ENCODE measurements at places on chromosomes 6 and 20.

GRCh38 chr6:169141671-169142537 lies 111.7 kb downstream of the THBS2 start:
- no peak for DNase-seq

DNA sequence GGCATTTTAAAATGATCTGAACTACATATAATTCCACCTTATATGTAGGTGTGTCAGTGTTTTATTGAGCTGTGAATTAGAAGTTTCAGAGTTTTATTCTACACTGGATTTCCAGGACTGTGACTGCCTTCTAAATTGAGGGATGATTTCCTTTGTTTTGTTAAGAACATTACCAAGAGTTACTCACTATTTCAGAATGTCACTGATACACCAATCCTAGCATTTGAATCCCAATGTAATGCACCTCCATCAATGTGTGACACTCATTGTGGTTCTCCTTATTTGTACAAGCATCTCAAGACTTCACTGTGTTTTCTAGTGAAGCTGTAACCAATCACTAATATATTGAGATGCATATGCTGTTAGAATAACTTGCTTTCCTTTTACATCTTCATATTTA lies 86.8 kb downstream of the PLCB1 start:
- DNase-seq: no peak

GRCh38 chr6:3872370-3872854 lies 23.2 kb downstream of the FAM50B start:
- no peak for DNase-seq

DNA sequence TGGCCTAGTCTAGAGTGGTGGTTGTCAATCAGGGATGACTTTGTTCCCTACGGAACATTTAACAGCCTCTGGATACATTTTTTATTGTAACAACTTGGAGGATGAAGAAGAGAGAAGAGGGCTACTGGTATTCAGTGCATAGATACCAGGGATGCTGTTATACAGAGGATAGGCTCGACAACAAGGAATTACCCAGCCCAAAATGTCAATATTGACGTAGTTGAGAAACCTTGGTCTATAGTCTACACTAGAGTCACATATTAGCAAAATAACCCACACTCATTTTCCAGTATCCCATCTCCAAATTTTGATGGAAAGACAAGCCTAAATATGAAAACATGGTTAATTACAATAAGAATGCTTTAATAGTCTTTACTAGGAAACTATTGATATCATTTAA lies 195.1 kb downstream of the PKHD1 start:
- no peak for DNase-seq

DNA sequence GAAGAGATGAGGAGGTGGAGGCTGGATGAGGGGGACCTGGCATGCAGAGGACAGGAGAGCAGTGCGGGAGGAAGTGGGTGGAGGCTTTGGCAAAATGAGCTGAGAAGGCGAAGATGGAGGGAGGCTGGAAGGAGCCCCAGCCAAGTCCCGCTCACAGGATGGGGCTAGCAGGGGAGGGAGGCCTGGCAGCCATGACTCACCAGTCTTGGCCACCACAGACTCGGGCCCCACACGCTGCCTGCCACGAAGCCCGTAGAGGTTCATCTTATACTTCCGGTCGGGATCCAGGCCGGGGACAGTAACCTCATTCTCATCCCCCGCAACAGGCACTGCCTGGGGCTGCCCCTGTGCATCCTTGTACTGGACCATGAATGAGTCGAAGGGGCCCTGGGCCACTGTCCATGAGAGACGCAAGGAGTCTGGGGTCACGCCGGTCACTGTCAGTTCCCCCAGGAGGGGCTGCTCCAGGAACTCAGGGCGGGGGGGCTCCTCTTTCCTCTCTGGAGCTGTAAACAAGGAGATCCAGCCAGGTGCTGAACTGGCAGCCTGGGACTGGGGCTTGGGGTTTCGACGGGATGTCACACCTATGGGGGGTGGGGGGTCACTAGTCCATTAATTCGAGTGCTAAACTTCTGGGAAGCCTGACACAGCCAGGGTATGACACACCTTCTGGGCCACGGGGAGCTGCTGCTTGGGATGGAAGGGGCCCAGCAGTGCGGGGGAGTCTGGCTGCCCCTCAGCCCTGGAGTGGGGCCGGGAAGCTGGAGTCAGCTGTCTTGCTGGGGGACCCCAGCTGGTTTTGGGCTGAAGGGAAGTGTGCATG lies 27.8 kb downstream of the TNXB start:
- no peak for DNase-seq

GRCh38 chr6:159800141-159800865 lies at the start of gene PNLDC1:
PNLDC1 (plus strand) TSS chr6:159800276; CDS start chr6:159800308, 32 bp downstream.
- no peak for DNase-seq

DNA sequence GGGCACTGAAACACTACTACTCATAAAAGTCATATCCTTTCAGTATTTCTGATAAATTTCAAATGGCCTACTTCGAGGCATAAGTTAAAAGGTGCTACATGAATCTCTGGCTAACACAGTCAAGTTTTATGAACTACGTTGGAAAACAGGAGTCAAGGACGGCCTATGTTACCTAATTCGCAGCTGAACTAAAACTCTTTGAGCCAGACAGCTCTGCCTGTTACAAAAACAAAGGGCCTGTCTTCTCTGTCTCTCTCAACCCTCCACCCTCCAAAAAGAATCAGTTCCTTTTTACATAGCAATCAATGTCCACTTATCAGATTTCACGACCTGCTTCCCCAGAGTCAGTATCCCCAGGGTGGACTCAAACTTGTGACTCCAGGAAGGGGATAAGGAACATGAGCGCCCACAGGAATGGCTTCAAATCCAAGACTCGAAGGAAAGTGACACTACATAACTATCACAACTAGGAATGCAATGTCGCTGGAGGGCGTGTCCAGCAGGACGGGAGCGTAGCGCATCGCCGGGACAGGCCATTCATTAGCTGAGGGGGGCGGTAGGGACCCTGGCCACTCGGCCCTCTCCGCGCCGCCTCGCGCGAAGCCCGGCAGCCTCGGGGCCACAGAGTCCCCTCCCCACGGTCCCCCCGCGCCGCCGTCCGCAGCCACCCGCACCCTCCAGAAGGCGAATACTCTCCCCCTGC lies 591 bp downstream of the IBTK start:
- no peak for DNase-seq

- DNase-seq: no peak
Observed at GRCh38 chr6:45727819-45728449, 287.7 kb downstream of the CLIC5 start.

- DNase-seq: peak; percentile 90
Observed at GRCh38 chr20:33993576-33994221, at the start of gene RALY. RALY (plus strand) TSS chr20:33993911; CDS start chr20:34072075, 78,164 bp downstream.

GRCh38 chr6:148548065-148548748 lies 198.6 kb upstream of the UST start:
- DNase-seq: no peak

DNA sequence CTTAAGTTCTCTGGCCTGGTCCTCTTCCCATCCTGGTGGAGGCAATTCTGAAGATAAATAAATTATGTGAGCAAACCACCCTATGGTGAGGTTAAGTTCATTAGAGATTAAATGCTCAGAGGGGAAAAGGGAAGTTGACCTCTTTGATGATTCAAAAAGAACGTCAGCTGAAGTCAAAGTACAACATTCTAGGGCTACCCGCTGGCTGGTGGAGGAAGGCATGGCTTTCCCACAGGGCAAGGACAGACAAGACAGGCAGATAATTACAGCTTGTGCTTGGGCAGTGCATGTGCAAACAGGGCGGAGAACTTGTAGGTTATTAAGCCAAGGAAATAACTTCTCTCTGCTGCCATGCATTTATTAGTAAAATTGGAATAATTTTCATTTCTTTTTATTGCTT lies 91.0 kb upstream of the SLC24A3 start:
- DNase-seq: no peak

DNA sequence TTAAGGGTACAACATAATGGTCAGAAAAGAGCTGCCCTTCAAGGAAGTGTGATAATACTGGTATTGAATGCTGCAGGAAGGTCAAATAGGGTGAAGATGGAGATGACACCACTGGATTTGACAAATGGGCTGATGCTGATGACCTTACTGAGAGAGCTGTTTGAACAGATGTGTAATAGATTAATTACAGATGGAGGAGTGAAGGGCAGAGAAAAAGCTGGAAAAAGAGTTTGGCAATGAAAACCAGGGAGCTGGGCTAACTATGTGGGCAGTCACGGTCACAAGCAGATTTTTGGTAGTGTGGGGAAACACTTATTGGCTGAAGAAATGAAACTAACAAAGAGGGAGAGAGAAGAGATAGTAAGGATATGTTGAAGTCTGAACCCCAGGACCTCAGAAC lies 83.6 kb upstream of the ENPP5 start:
- no peak for DNase-seq

GRCh38 chr6:154504102-154504501 lies 6.4 kb downstream of the CNKSR3 start:
- DNase-seq: no peak

DNA sequence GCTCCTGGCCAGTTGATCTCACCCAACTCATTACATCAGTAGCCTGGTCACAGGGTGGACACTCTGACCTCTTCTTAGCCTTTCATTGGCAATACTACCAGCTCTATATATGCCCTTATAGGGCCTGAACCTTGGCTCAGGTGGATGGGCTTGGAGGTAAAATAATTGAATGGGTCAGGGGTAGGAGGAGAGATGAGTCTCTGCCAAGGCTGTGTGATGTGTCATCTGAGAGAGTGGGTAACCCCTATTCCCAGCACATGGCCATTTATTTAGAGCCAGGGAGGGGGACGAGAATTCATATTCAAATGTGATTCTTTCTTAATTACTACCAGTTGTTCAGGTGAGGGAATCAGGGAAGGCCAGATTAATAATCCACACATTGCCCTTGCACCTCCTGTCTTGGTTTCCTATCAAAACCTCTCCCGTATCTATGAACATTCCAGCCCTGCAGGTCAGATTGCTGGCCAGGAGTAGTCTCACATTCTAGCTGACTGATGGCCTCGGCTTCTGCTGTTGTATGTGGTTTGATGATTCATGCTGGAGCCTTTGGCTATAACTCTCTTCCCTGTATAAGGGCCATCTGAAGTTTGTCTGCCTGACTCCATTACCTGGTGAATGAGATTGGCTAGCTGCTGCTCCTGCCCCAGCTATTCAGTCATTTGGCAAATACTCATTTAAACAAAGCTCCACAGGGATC lies 13.4 kb downstream of the C20orf173 start:
- DNase-seq: no peak

DNA sequence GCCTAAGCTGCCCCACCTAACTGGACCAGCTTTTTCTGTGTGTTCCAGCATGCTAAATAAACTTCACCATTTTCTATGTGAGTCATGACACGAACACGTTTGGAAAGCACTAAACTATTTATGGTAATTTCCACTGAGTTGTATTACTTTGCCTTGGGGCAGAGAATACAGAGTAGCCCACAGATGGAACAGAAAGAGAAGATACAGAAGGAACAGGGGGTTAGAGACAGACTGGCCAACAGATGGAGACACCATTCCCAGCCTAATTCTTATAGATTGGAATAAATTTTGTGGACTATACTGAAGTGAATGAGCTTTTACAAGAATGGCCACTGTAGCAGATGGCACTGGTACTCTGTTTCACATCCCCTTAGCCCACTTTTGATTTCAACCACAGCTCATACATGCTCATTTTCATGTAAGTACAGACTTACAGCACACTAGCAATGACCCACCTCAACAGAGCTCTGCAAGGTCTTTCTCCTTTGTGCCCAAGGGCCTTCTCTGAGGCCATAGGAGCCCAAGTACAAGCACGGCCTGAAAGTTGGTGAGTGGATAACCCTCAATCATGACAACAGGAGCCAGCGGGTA lies 13.1 kb upstream of the NT5DC1 start:
- no peak for DNase-seq

GRCh38 chr6:18115356-18115755 lies 7.1 kb downstream of the NHLRC1 start:
- DNase-seq: no peak

DNA sequence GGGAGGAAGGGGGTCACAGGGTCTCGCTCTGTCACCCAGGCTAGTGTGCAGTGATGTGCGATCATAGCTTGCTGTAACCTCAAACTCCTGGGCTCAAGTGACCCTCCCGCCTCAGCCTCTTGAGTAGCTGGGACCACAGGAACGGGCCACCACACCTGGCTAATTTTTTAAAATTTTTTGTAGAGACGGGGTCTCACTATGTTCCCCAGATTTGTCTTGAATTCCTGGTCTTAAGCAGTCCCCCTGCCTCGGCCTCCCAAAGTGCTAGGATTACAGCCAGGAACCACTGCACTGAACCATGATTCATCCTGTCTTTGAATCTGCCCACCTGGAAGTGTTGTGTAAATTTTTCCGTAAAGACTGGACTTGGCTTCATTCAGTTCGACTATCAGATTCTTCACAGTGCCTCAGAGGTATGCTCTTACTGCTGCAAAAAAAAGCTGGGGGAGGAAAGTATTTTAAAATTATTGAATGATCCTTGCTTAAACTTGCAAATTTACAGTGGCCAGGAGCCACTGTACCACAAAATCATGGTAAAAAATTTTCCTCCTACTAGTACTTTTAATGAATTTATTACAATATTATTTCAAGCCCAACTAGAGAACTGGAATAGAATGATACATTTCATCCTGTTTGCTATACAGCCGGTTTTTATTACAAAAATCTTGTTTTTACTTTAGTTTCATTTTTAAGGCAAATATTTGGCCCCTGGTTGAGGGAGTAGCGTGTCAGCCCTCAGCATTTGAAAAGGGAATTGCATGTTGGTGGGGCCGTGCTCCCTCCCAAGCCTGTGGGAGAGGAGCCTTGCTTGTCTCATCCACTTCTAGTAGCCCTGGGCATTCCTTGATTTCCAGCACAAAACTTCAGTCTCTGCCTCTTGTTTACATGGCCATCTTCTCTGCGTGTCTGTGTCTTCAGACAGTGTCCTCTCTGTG lies 202.5 kb upstream of the SGK1 start:
- no peak for DNase-seq

DNA sequence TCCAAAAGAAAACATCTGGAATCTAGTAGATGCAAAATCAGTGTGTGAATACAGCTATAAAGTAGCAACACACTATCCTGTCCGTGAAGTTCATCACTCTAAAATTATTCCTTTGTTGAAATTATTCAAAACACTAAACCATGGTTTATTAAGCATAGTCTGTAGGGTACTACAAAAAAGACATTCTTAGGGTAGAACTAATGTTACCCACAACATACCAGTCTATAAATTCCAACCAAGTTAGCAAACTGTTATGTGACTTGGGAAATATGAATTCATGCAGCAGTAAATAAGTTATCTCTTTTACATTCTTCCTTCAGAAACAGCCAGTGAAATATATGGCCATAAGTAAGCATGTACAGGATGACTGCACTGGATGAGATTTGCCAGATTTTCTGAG lies 580.3 kb upstream of the ADGRB3 start:
- DNase-seq: no peak

GRCh38 chr6:92647630-92648029 lies 771.7 kb downstream of the EPHA7 start:
- DNase-seq: no peak

GRCh38 chr20:38812182-38812581 lies 6.7 kb downstream of the PPP1R16B start:
- DNase-seq: no peak

- DNase-seq: no peak
Observed at GRCh38 chr6:20892365-20892764, 358.1 kb downstream of the CDKAL1 start.

DNA sequence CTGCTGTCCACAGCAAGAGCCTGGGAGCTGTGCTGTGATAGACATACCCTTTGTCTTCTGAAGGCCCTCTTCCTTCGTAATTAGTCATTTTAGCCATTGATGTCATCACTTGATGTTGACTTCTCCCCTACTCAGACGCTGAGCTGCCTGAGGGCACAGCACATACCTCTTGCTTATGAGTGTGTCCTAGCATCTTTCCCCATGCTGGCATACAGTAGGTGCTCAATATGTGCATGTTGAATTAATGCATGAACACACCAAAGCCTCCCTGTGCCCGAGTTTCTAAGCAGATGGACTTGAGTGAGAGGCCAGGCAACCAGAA lies 35.8 kb upstream of the FAM83D start:
- no peak for DNase-seq

- peak; percentile 80 for DNase-seq
Observed at GRCh38 chr20:32509639-32510066, 75.5 kb downstream of the NOL4L start.
